ENCODE measurements at places on chromosomes 7 and 10.

DNA sequence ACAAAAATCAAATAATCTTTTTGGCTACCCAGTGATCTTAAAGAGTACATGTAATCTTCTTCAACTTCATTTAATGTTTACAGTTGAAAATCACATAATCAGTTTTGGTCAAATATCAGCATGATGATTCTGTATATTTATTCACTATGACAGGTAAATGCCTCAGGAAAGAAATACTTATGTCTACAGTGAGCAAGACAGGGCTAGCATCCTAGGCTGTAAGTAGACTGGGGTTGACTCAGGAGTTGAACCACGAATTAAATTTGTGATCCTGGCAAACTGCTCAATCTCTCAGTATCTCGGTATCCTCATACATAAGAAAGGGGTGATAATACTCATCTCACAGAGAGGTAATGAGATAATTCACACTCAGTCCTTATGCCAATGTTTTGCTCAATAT is 71.8 kb downstream of the SEMA3D start:
- no peak for DNase-seq

DNA sequence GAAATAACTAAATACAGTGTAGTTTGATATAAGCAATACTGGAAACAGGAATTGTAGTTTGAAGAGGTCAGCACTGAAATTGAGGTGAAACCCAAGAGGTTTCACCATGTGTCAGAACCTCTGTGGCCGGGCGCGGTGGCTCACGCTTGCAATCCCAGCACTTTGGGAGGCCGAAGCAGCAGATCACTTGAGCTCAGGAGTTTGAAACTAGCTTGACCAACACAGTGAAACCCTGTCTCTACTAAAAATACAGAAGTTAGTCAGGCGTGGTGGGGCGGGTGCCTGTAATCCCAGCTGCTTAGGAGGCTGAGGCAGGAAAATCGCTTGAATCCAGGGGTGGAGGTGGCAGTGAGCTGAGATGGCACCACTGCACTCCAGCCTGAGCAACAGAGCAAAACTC is 13.7 kb downstream of the AHCYL2 start:
- no peak for DNase-seq

- no peak for DNase-seq
Observed at GRCh38 chr10:72263613-72264241, 10.0 kb upstream of the DDIT4 start.

DNA sequence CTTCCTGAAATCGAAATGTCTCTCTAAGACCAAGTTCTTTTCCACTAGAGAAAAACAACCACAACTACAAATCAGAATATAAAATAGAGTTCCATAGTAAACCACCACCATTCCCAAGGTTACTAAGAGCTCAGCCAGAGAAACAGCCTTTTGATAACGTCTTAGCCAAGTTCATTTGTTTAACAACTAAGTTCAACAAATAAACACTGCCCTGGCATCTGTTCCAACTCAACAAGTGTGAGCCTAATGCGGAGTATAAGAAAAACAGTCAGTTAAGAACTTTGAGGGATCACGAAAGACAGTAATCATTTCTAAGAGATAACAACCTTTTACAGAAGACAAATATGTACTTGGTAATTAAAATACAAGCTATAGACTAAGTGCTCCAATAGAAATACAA is 77.3 kb downstream of the CALD1 start:
- no peak for DNase-seq

DNA sequence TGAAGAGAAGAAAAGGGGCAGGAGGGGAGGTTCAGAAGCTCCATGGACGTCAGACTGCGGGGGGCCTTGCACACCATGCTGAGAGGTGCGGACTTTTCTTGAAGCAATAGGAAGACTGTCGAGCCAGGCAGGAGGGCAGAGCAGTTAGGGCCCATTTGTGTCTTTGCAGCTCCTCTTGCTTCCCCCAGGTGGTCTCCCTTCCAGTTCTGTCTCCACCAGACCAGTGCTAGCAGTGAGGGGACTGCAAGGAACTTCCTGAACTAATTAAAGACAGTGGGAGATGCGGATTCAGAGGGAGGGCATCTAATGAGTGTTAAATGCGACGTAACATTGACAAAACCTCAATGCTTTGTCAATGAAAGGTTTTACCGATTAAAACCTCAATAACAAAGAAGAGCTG is 225.4 kb downstream of the USP6NL start:
- no peak for DNase-seq

- no peak for DNase-seq
Observed at GRCh38 chr7:31029251-31030042, 22.7 kb upstream of the ADCYAP1R1 start.

Measured in smooth muscle cell of the brain vasculature (primary cell).